ENCODE measurements at places on chromosomes 11 and 22.
A peak's percentile ranks its signal among the peaks of the same experiment; 100 is the strongest.

GRCh38 chr11:70122490-70123198 lies 44.5 kb downstream of the ANO1 start:
- DNase-seq, result no peak

DNA sequence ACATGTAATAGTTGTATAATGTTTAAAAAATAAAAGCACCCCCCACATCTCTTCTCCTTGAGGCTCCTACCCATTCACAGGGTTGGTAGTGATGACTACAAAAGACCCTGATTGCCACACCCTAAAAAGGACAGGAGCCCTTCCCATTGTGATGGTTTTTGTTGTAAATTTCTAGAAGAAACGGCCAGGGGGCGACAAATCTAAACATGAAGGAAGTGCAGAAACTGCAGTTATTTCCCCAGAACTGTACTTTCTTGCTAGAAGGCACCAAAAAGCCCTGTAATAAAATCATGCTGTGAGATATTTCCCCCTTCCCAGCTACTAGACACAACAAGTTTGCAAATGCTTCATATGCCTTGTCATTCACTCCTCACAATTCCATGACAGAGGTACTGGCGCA lies 10.8 kb downstream of the PRR5L start:
- DNase-seq, result no peak

DNA sequence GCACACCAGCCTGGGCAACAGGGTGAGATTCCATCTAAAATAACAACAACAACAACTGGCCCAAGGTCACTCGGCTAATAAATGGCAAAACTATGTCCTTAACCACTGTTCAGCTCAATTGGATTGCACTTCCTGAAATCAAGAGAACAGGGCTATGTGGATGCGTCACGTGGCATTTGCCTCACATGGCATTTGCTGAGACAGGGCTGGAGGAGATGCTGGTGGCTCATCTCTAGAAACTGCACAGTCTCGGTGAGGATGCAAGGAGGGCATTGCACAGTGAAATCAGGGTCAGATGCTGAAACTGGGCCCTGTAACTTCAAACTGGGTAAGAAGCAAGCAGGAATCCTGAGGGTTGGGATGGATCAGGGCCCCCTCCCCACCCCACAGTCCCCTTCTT lies 171.9 kb downstream of the BUD13 start:
- no peak for DNase-seq

DNA sequence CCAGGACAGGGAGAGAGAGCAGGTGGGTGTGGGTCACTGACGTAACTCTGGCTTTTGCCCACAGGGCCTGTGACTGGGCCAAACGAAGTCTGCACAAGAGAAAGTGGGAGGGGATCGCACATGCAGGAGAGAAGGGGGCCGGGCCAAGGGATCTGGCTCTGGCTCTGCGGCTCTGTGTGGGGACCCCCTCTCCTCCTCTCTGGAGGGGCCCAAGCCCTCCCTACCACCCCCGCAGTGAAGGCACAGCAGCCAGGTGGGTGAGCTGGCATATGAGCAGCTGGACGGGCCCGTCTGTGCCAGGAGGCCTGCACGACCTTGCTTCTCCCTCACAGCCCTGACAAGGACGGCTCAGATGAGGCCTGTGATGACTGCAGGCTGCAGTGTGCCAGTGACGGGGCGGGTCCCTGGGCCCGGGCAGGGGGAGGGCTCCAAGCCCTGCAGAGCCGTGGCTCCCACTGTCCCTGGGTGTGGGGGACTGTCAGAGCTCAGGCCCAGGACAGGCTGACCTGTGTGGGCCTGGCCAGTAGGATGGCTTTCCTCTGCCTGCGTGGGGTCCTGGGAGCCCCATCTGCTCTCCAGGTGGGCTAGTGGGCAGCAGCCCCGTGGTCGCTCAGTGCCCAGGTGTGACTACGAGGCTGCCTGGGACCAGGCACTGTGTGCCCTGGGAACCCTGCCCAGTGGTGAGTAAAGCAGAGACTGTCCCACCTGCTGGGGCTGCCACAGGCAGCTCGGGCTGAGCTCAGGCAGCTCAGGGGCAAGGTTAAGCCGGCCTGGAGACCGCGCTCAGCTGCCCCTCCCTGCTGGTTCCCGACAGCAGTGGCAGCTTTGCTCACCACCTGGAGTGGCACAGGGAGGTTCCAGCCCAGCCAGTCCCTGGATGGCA lies 22.2 kb downstream of the MRGPRG start:
- DNase-seq, result no peak

DNA sequence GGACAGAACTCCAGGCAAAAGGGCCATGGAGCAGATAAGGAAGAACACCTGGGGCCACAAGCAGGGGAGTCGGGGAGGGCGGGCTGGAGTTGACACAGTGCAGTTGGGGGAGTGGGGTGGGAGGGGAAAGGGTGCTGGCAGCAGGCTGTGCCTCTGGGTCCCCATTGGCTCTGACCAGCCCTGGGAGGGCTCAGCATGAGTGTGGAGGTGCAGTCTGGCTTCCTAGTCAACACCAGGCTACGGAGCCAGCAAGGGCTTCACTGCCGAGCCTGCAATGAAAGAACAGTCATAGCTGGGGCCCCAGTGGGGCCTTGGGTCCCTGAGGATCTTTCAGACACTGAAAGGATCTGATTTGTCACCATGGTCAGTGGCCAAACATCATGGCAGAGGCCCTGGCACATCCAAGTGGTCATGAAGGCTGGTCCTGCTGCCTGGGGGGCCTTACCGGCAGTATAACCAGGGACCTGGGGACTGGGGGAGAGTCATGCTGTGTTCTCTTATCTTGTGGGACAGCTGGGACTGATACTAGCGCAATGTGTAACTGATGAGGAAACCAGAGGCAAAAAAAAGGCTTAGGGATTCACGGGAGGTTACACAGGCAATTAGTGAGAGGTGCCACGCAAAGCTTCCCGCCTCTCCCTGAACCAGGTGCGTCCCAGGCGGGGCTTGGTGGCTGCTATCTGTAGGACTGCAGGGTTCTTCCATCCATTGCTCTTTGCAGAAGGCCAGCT lies 11.6 kb downstream of the SLC37A2 start:
- no peak for DNase-seq

GRCh38 chr11:28384418-28384817 lies 276.2 kb downstream of the METTL15 start:
- DNase-seq, result no peak

GRCh38 chr11:104623518-104623917 lies 274.7 kb downstream of the CASP12 start:
- no peak for DNase-seq

- DNase-seq, result no peak
Observed at GRCh38 chr22:28154861-28155260, 235.8 kb upstream of the PITPNB start.

DNA sequence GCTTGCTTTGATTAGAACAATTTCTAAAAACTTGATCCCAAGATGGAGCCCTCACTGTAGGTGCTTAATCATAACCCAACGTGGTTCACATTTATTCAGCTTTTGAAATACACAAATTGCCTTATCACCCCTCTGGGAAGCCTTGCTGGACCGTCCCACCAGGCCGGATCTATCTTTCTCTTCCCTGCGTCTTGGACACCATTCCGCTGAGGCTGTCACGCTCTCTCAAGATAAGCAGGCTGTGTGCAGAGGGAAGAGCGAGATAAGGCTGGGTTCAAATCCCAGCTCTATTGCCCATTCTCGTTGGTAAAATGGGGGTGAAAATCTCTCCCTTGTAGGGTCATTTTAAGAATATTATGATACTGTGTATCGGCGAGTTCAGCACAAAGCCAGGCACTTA lies 20.5 kb upstream of the TP53I11 start:
- DNase-seq, result no peak

GRCh38 chr11:19769820-19770219 lies 57.2 kb downstream of the NAV2 start:
- DNase-seq, result no peak

GRCh38 chr22:26811647-26811992 lies 154.2 kb downstream of the MIAT start:
- DNase-seq, result no peak

- no peak for DNase-seq
Observed at GRCh38 chr11:73314117-73314961, 6.3 kb downstream of the ARHGEF17 start.

DNA sequence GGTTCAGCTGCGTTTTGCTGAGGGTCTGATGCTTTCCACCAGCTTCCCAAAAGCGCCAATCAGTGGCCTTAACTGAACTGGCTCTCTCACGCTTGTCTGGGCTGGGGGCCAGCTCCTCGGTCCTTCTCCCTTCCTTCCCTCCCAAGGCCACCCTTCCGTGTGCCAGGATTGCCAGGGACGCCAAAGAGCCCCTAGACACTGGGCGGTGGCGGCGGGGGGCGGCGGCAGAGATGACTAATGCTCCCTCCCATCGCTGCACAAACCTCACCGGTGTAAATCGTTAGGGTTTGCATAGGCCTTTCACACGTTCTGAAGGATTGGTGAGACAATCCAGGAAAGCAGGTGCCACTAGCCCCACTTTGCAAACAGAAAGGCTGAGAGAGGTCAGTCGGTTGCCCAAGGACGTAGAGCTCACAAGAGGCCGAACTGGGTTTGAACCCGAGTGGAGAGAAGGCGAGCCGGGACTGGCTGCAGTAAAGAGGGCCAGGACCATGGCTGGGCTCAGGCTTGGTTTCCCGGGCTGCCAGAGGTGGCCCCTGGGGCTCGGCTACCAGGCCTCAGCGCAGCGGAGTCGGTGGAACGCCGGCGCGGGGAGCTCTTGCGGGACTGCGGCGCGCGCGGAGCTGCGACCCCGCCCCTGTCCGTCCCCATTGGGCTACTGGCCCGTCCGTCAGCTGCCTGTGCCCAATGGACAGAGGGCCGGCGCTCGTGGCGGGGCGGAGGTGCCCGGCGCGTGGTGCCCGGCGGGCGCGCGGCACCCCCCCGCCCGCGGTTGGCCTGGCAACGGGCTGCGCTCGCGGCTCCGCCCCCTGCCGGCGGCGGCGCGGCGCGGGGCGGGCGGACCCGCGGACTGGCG lies 589 bp upstream of the GNAZ start:
- peak; percentile 90 for DNase-seq

- no peak for DNase-seq
Observed at GRCh38 chr11:118845369-118845768, 38.3 kb upstream of the CXCR5 start.

DNA sequence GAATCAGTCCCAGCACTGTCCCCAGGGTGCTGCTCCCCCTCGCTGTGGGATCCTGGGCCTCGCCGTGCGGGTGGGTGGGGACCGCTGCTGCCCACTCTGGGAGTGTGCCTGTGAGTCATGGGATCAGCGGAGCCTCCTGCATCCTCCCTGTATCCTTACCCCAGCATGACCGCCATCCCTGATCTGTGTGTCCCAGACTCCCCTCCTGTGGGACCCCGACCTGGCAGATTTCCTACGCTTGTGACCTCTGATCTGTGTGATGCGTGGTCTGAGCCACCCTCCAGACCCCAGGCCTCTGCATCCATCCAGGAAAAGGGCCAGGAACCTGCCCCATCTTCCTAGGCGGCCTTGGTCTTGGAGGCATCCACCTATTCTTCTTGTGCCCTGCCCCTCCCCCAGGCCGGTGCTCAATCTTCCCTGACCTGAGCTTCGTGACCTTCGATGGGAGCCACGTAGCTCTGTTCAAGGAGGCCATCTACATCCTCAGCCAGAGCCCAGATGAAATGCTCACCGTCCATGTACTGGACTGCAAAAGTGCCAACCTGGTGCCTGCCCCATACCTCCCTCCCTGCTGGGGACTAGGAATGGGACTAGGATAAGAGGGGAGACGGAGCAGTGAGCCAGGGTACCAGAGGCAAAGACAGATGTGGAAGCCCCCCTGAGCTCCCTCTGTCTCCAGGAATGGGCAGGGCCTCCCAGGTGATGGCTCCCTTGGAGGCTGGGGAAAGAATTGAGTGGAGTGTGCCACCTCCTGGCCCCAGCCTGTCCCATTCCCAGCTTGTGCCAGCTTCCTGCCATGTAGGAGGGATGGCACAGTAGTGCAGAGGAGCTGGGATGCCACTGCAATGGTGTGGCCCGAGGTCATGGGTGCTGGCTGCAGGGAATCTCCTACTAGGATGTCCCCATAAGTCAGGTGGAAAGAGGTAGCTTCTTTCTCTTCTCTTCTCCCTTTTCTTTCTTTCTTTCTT lies 65.4 kb downstream of the OTOG start:
- no peak for DNase-seq

GRCh38 chr11:62071408-62071807 lies 52.4 kb upstream of the INCENP start:
- no peak for DNase-seq

GRCh38 chr11:47111318-47111804 lies 65.3 kb downstream of the ARFGAP2 start:
- DNase-seq, result no peak

DNA sequence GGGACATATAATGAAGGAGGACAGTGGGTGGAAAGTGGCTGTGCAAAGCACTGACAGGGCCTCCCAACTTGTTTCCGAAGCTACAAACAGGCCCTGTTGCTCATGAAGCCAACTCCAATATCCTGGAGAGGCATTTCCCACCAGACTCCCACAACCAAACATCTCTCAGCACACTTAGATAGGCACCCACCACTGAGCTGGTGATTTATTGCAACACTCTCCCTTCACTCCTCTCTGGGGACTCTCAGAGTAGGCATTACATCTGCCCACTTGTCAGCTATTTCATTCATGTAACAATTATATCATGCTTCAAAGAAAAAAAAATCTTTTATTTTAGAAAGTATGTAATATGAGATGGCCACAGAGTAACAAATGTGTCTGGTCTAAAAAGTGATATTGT lies 32.1 kb upstream of the PPP2R1B start:
- DNase-seq, result no peak

- DNase-seq, result no peak
Observed at GRCh38 chr11:5923794-5924193, 18.3 kb upstream of the OR56A3 start.

- no peak for DNase-seq
Observed at GRCh38 chr11:7501894-7502293, 11.9 kb upstream of the PPFIBP2 start.

DNA sequence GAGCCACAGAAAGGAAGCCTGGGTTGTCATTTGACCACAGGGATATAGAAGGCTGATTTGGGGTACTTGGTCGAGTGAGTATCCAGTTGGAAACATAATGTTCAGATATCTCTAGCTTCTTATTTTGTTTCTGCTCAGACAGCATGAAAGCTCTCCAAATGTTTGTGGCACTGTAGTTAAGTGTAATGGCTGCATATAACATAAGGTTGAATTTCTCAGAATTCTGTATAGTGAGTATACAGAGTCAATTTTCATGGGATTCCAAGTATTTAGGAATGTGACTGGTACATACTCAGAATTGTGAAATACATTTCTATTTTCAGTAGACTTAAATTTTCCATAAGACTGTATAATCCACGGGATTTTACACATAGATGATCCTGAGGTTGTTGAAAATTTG lies 2102.1 kb upstream of the RAG2 start:
- no peak for DNase-seq

GRCh38 chr11:116725434-116726221 lies 47.2 kb downstream of the BUD13 start:
- DNase-seq, result no peak
